ENCODE measurements at places on chromosomes 3 and 15.

DNA sequence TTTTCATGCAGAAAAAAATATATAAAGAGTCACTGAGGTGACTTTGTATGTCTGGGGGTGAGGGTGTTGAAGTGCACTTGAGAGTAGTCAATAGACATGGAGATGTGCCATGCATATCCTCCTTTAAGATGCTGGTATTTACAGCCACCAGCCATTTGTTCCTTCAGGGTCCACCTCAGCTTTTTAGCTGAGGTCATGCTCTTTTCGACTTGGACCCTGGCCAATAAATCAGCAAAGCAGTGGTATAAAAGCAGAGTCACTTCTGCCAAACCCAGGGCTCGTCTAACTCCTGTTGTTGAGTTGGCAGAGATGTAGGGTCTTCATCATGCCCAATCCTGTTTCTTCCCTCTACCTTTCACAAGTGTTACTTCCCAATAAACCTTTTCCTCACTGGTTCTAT is 75.1 kb upstream of the OSTN start:
- peak; percentile 19 for DNase-seq

DNA sequence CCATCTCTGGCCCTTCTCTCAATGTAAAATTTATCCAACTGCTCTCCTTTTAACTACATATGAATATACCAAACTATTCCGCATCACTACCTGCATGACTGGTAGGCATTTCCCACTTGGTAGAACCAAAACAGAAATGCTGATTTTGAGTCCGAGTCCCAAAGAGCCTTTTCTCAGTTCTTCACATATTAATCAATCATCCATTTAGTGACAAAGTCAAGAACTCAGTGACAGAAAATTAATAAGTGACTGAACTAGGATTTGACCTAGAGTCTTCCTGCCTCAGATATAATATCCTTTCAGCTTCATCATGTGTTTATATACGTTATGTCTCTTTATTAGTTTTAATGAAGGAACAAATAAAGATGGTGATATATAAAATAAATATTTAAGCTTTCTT is 700.6 kb upstream of the GOLIM4 start:
- no peak for DNase-seq

- no peak for DNase-seq
These were observed 16.9 kb downstream of the CYP11A1 start for GRCh38 chr15:74350295-74351275.

- no peak for DNase-seq
These were observed 47.3 kb upstream of the THRB start for GRCh38 chr3:24541935-24542334.

DNA sequence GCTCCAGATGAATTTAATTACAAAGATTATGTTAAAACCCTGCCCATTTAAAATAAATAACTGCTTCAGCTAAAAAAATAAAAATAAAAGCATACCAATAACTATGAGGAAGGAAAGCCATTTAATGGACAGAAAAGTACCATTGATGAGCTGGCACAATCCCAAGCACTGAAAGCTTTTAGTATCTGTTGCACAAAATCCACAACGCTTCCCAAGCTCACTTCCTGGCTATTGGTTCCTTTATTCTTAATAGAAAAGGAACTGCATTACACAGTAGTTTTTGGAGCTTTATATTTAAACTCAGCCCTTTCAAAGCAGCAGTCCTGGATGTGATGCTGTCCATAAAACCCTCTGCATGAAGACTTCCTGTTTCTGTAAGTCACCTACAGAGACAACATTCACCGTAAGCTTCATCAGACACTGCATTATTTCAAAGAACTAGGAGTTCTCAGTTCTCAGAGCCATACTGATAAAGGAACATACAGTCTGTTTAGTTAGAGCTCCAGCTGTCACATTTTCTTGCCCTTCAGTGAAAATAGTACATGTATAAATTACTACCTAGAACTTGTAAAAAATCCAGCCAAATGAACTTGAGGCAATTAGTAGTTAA is 81.5 kb downstream of the CSNK1G1 start:
- no peak for DNase-seq

DNA sequence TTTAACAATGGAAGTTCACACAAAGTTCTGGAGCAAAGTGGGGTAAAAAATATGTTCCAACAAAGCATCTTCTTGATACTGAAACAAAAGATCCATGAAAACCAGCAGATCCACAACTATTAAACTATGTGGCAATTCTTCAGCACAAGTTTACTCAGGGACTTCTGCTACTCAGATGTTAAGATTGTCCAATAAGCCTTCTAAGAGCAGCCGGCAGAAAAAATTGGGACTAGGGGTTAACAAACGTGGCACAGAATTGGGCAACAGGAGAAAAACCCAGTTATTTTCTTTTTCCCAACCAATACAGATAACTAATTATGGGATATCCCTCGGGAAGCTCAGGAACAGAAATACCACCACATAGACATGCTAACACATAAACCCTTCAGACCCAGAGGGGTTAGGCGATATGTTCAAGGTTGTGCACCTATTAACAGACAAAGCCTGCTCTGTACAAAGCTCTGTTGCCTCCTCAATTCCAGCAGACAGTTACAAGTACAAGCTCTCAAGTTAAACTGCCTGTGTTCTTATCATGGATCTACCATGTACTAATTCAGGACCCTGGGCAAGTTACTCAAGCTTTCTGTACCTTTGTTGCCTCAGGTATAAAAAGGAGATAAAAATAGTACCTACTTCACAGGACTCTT is 6.8 kb downstream of the SSR3 start:
- no peak for DNase-seq

GRCh38 chr3:184525337-184526087 is 36.1 kb upstream of the EPHB3 start:
- no peak for DNase-seq

DNA sequence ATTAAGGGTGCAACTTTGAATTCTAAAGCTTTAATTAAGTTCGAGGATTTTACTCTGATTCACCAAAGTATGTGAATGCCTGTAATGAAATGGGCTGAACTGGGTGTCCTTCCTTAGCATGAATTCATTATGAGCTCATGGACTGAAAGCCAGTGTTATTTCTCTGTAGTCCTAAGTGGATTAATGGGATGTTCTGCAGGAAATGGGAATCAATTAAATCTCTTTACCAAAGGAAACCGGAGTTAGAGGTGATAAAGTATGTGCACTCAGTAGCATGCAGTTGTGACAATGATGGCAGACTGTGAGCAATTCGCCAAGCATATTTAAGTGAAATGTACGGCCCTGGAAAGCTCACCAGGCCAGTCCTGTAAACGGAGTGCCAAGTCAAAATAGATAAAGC is 138.7 kb downstream of the CHL1 start:
- no peak for DNase-seq

GRCh38 chr15:79365765-79366164 is 54.9 kb downstream of the TMED3 start:
- no peak for DNase-seq

DNA sequence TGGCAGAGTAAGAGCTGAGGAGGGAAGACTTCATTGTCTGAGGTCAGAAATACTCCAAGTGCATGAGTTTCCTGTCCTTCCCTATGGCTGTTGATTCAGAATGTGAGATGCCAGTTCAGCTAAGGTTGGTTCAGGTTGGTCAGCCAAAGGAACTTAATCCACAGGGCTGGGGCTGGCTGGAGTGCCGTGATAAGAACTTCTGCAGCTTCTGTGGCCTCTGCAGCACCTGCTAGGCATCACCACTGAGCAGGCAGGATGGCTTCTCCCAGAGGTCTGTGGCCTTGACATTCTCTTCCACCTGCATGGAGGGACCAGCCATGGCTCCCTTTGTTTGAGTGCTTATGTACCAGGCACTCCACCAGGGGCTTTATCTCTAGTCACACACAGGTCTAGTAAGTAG is 109.5 kb upstream of the PLXNA1 start:
- DNase-seq = no peak

GRCh38 chr3:121542924-121543323 is 2.9 kb downstream of the POLQ start:
- no peak for DNase-seq

- peak; percentile 70 for DNase-seq
These were observed 3.0 kb upstream of the TLE3 start for GRCh38 chr15:70100474-70101341.

DNA sequence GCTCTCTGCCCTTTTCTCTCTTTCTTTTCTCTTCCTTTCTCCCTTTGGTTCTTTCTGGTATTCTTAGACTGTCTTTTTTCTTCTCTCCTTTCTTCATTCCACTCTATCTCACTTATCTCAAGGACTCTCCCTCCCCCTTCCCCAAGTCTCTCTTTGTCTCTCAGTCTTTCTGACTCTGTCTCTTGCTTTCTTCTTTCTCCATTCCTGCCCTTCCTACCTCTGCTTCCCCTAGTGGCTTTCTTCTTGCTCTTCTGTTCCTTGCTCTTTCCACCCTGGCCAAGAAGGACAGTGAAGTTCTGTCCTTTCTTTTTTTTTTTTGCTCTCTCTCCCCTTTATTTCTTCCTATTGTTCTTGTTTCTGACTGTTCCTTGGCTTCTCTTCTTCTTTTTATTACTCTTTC is 22.3 kb upstream of the RPL39L start:
- DNase-seq = no peak

DNA sequence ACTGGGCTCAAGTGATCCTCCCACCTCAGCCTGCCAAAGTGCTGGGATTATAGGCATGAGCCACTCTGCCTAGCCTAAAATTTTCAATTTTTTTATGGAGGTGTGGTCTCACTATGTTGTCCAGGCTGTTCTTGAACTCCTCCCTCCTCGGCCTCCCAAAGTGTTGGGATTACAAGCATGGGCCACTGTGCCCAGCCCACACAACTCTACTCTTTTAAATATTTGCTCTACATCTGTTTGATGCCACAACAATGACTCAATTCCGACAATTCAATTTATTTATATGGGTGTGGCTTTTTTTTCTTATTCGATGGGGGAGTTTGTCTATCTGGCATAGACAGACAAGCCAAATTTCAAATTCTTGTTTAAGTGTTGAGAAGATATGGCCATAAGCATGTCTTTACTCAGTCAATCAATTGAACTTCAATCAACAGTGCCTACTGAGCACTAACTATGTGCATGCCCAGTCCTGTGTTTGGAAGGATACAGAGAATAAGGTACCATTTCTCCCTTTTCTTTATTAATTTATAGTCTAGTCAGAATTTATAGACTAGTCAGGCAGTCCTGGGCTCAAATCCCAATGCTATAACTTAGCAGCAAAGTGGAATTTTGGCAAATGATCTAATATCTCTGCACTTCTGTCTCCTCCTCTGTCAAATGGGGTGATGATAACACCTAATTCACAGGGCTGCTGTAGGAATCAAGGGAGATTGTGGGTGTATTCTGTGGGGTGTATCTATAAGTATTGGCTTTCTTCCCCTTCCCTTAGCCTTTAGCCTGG is 54.6 kb upstream of the PIAS1 start:
- DNase-seq = no peak

DNA sequence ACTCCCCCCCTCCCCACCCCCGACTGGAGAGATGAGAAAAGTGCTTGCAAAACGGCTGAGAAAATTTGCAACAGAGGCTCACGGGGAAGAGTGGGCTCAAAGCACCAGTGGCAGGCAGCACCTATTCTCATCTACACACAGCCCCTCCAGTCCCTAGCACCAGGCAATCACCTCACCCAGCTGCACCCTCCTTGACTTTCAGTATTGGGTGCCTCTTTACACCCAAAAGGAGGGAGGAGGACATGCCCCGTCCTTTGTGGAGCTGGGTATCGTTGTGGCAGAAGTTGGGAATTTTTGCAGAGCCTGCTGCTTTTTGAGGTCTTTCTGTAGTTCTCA is 182.8 kb upstream of the TOPAZ1 start:
- DNase-seq = no peak

GRCh38 chr3:29311795-29312194 is 30.9 kb downstream of the RBMS3 start:
- no peak for DNase-seq

DNA sequence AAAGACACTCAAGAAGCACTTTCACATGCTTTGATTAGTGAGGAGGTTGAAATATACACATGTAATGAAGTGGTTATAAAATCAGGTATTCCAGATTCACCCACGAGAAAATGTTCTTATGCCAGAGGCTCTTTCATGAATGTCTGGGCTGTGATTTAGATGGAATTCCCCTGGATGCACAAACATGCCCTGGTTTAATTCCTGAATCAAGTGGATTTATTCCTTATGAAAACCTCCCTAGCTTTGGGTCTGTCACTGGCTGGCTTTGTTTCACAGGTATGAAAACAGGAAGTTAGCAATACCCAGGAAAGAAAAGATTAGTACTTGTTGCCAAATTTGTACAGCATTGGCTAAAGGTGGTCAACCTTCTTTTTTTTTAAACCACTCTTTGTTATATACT is 1123.0 kb downstream of the ROBO1 start:
- DNase-seq = no peak

GRCh38 chr15:22808761-22809280 is 22.4 kb downstream of the NIPA1 start:
- DNase-seq = no peak

GRCh38 chr15:71687902-71688508 is 122.3 kb upstream of the NR2E3 start:
- DNase-seq = peak; percentile 94

GRCh38 chr3:48215019-48215418 is 8.3 kb upstream of the CAMP start:
- DNase-seq = no peak

GRCh38 chr15:71329041-71329440 is 213.8 kb downstream of the THSD4 start:
- no peak for DNase-seq

DNA sequence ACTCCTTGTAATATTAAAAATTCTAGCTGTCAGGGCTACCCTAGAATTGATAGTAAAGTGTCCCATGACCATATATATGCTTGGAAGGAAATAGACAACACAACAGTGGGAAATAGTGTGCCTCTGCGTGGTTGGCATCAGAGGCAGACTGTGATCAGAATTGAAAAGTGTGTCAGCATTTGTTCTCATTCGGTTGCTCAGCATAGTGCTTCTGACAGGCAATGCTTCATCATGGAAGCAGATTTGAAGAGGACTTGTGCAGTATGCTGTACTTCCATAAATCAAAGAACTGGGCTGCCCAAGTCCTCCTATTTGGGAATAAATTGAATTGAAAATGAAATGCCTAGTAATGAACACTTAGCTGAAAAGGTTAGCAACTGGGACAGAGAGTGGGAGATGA is 435.7 kb downstream of the DIPK2A start:
- no peak for DNase-seq

DNA sequence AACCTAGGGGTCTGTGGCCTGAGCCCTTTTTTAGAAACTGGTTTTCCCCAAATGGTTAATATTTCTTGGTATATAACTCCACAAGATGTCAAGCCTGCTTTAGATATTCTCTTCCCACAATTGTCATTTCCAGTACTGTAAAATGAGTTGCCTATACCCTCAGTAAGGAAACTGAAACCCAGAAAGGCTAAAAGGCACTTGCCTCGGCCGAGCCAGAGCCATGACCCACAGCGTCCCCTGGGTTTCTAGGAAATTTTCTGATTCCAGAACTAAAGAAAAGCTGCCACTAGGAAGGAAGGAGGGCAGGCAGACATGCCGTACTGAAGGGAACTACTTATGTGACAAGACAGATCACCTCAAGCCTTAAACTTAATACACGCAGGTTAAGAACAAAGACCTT is 59.1 kb downstream of the ATP8B4 start:
- DNase-seq = no peak

- DNase-seq = no peak
These were observed 9.4 kb downstream of the SENP2 start for GRCh38 chr3:185595526-185595925.

GRCh38 chr3:39388741-39389248 is 5.6 kb downstream of the SLC25A38 start:
- no peak for DNase-seq
